ENCODE measurements at places on chromosomes 16 and 17.

GRCh38 chr17:79830303-79830702 lies 8.9 kb downstream of the CBX4 start:
- no peak for DNase-seq

- DNase-seq: no peak
Observed at GRCh38 chr17:57016071-57016763, 38.3 kb downstream of the SCPEP1 start.

GRCh38 chr17:78374631-78375274 lies 3.7 kb upstream of the PGS1 start:
- DNase-seq: no peak

GRCh38 chr16:77816293-77816692 lies 27.9 kb downstream of the VAT1L start:
- DNase-seq: no peak

DNA sequence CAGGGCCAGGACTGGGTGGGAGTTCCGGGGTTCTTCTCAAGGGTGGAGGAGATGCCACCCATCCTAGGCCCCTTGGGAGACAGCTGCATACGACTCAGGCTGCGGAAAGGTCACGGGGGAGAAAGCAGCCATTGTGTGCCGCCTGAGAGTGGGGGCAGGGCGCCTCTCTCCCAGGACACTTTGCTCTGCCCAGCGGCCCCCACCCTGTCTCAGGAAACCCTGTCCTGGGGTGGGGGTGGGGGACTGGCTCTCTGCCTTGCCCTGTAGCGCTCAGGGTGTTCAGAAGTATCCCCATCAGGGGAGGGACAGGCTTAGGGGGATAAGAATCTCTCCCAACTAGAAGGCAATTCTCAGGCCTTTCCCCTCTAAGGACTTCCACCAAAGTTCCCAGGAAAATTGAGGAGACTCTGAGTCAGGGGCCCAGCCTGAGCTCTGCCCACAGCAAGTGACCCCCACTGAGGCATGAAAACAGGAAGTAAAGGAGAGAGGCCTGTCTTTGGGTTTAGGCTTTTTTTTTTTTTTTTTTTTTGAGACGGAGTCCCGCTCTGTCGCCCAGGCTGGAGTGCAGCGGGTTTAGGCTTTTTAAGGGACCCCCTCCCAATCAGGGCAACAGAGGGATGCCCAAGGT lies 4.9 kb downstream of the GIT1 start:
- DNase-seq: no peak

- DNase-seq: no peak
Observed at GRCh38 chr17:34276826-34277225, 6.8 kb downstream of the CCL7 start.

DNA sequence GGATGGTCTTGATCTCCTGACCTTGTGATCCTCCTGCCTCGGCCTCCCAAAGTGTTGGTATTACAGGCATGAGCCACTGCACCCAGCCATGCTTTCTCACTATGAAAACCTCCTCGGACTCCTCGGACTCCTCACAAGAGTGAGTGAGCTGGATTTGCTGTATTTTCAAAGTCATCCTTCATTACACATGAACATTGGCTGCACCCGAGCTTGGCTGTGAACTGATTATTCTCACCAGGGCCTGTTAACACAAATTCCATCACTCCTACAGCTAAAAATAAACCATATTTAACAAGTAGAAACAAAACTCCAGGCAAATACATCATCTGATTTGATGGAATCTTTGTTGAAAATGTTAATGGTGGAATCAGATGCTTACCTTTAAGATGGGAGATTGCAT lies 50.3 kb downstream of the PITPNC1 start:
- DNase-seq: no peak

DNA sequence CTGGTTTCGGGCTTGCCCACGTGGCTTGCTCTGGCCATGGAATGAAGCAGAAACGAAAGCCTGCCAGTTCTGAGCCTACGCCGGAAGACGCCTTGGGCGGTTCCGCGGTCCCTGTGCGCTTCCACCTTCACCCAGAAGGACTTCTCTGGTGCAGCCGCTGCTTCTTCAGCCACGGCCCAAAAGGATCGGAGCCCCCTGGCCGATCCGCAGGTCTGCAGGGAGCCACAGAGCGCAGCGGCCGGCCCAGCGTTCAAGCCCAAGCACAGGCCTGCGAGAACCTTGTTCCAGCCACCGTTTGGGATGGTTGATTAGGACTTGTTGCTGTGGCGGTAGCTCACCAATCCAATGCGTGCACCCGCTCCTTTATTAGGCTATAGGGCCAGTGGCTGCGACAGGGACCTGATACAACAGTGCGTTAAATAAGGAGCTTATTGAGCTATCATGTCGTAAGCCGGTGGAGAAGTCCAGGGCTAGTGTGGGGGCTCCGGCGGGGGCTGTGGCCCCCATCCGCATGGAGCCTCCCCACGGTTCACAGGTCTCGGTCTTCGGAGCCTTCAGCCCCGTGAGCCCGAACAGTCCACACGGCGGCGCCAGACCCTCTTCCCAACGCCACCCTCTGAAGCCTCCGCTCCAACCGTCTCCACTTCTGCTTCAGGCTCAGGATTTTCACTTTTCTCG lies 10.2 kb upstream of the MPP2 start:
- DNase-seq: no peak

GRCh38 chr17:42530952-42531454 lies 5.0 kb upstream of the NAGLU start:
- no peak for DNase-seq
